ENCODE measurements at places on chromosomes 13 and 19. TPM values are rescaled to one million over a fixed set of nuclear protein-coding genes. Genes with fewer than 3 reads are reported as not detected.

LCP1 gene
- 371 TPM for total RNA-seq

LGALS14 gene
- not detected for total RNA-seq

HSD17B14 gene
- 22.7 TPM for total RNA-seq

DNA sequence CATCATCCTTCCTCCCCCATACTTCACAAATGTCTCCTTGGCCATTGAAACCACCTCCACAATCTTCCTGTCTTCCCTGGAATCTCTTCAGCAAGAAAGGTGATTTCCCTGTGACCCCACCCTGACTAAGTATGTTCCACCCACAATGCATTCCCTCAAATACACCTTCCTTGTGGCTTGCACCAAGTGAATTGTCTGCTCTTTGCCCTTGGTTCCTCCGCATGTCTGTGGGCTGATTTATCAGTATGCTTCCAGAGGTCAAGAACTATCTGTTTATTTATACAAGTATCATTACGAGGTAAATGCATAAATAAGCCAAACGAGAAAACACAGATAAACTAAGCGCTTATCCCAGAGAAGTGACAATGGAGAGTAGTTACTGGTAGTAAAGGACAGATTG, 45.4 kb upstream of the POMP start:
- no peaks in the 10 kb centered on the region for H3K36me3 ChIP-seq
- H3K4me3 ChIP-seq, result no peak overlapping the region
- DNase-seq, result no peak
- peaks cover 4% of the 10 kb centered on the region for H3K4me1 ChIP-seq
- no peak overlapping the region for H3K27ac ChIP-seq
- H3K27me3 ChIP-seq, result no peaks in the 10 kb centered on the region

GRCh38 chr13:113229791-113230190, 20.4 kb downstream of the CUL4A start:
- no peak overlapping the region for H3K27ac ChIP-seq
- peaks cover 7% of the 10 kb centered on the region for H3K4me1 ChIP-seq
- no peaks in the 10 kb centered on the region for H3K27me3 ChIP-seq
- H3K4me3 ChIP-seq, result no peak overlapping the region
- DNase-seq, result no peak

- no peak overlapping the region for H3K4me3 ChIP-seq
- no peak for DNase-seq
- H3K4me1 ChIP-seq, result no peaks in the 10 kb centered on the region
- peaks cover 53% of the 10 kb centered on the region for H3K27me3 ChIP-seq
- no peaks in the 10 kb centered on the region for H3K36me3 ChIP-seq
Observed at GRCh38 chr13:25168790-25169189, 3.3 kb downstream of the AMER2 start.

GRCh38 chr13:109331898-109332297, 454.5 kb downstream of the IRS2 start:
- H3K4me3 ChIP-seq, result no peak overlapping the region
- H3K27ac ChIP-seq, result no peak overlapping the region
- H3K4me1 ChIP-seq, result no peaks in the 10 kb centered on the region
- H3K27me3 ChIP-seq, result no peaks in the 10 kb centered on the region
- no peaks in the 10 kb centered on the region for H3K36me3 ChIP-seq
- no peak for DNase-seq

DNA sequence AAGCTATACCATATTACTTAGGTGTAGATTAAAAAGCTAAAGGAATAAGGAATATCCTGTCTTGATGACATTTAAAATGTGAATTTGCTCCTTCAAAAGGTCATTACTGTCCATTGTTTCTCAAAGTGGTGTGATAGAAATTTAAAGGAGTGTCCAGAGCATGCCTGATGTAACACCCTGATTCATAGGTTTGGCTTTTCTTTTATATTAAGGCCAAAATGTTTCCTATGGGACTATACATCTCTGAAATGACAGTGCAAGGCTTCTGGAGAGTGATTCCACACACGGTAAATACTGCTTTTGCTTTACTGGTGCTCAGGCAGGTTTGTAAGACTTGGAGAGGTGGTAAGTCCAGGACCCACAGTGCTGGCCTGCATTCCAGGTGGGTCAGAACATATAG, 289.9 kb downstream of the RFC3 start:
- H3K27me3 ChIP-seq, result no peaks in the 10 kb centered on the region
- no peak overlapping the region for H3K27ac ChIP-seq
- no peaks in the 10 kb centered on the region for H3K4me1 ChIP-seq
- no peak for DNase-seq
- no peak overlapping the region for H3K4me3 ChIP-seq
- H3K36me3 ChIP-seq, result no peaks in the 10 kb centered on the region

DNA sequence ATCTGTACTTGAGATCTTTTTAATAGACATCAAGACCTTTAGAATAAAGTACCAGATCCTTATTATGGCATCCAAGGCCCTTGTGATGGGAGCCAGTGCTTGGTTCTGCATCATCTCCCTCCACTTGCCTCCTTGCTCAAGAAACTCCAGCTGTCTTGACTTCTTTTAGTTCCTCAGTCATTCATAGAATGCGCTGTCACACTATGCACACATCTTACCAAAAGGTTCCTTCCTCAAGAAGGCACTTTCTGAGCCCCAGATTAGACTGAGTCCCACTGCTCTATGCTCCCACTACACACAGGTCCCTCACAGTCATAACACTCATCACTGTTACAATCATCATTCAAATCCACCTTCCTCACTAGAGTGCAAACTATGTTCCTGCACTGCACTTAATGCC, 57.8 kb upstream of the ITM2B start:
- no peak overlapping the region for H3K27ac ChIP-seq
- H3K36me3 ChIP-seq, result no peaks in the 10 kb centered on the region
- no peaks in the 10 kb centered on the region for H3K4me1 ChIP-seq

GRCh38 chr19:55483706-55484592, 1.0 kb upstream of the NAT14 start:
- peaks cover 28% of the 10 kb centered on the region for H3K36me3 ChIP-seq
- peak overlapping the region; percentile 77 for H3K27ac ChIP-seq
- peak overlapping the region; percentile 71 for H3K4me3 ChIP-seq
- H3K4me1 ChIP-seq, result peaks cover 38% of the 10 kb centered on the region

Data from lower lobe of right lung (tissue), 2 donors.